ENCODE measurements at places on chromosomes 13 and 19.
A peak's percentile ranks its signal among the peaks of the same experiment; 100 is the strongest.

DNA sequence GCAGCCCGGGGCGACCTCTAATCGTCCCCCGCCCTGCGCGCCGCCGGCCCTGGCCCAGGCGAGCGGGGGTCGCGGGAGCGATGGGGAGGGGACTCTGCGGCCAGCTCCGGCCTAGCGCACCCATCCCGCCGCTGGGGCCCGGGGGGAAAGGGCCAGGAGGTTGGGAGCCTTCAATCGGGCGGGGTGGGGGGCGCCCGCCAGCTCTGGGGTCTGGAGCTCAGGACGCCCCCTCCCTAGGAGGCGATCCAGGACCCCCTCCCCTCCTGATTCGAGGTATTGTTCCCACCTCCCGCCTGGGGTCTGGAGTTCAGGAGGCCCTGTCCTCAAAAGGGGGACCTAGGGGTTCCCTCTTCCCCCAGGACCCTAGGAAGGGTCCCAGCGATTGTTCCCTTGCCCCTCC lies 430 bp downstream of the ZNF358 start:
- DNase-seq: no peak

DNA sequence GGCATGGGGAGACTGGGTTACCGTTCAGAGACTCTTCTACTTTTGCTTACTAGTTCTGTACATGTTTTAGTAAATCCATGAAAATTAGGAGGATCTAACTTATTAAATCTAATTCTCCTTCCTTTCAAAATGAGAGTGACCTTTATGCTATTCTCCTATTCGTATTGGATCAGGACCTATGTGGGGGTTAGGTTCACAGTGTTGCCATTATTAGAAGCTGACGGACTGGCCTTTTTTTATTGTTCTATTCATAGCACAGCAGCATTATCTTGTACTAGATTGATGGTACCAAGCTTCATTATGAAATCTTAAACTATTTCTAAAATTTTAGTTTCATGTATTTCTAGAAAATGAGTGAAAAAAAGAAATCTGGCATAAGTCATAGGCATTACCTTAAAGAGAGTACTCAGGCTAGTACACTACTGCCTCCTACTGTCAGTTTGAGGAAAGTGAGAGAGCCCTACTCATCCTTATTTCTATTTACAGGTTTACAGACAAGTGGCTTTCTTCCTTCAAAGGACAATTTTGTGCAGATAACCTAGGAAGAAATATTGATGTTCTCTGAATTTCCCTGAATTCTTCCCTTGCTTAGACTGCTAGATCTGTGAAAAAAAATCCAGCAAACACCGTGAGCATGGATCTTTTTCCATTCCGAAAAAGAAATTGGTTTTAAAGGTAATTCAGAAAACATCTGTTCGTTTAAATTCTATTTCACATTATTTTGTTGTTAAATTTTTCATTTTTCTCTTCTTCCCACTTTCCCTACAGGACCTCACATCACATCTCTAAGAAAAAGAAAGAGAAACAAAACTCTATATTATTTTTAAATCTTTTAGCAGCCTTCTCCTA lies 485.5 kb downstream of the DIAPH3 start:
- no peak for DNase-seq

GRCh38 chr13:48595431-48596429 lies 58.0 kb upstream of the CYSLTR2 start:
- peak; percentile 10 for DNase-seq

DNA sequence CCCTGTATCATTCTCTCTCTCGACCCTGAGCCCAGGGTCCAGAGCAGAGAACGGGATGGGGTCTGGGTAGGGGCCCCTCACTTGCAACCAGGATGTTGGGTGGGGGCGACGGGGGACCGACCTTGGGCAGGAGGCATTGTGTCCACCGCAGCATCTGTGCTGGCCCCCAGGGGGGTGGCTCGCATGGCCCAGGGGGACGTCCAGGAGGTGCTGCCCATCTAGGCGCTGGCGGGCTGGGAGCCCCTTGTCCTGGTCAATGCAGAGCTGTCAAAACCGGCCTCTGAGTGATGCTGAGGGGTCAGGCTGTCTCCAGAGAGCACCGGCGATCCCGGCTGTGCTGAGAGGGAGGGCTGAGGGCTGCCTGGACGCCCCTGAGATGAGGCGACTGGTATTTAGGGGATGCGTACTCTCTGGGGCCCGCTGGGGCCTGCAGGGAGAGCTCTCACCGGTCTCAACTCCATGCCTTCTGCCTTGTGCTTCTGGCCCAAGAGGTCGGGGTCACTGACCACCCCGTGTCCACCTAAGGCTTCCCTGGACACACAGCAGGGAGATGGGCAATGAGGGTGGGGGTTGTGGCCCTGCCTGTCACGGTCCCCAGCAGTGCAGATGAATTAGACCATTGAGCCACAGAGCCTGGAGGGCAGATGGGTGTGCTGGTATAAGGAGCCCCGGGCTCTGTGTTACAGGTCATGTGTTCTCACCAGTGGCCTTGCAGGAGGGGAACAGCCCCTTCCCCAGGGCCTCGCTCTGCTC lies 8.6 kb downstream of the RPS9 start:
- peak; percentile 40 for DNase-seq

DNA sequence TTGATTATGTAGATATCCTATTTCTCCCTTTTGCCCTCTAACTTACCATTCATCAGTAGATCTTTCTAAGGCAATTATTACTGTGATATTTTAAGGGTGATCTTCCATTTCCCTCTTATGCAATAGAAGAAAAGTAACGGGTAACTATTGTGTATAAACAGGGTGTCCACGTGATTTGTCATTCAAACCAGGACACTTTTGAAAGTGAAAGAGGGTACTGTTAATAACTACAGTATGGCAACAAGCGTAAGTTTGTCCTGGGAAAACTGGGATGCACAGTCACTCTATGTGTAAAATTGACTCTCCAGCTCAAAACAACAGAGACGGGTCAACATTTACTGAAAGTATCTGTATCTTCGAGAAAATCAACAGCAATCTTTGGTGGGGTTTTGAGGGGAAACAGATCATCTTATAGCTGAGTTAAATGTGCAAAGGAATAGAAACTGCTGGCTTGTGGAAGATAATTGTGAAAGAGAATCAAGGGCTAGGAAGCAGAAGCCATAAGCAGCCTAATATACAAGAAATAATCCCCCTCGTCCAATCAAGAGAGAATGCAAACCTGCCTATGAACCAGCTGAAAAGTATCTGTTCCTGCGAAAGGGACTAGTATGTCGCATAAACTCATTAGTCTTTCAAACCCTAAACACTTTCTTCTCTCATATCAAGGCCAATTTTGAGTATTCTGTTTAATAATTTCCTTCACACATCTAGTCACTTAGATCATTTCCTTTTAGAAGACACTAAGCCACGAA lies 126.7 kb downstream of the FOXO1 start:
- no peak for DNase-seq

- no peak for DNase-seq
Observed at GRCh38 chr13:24888291-24888931, 124.4 kb downstream of the RNF17 start.

- DNase-seq: no peak
Observed at GRCh38 chr19:55529636-55530234, 7.2 kb downstream of the SBK2 start.

- no peak for DNase-seq
Observed at GRCh38 chr19:7605490-7606222, 10.0 kb downstream of the CAMSAP3 start.

DNA sequence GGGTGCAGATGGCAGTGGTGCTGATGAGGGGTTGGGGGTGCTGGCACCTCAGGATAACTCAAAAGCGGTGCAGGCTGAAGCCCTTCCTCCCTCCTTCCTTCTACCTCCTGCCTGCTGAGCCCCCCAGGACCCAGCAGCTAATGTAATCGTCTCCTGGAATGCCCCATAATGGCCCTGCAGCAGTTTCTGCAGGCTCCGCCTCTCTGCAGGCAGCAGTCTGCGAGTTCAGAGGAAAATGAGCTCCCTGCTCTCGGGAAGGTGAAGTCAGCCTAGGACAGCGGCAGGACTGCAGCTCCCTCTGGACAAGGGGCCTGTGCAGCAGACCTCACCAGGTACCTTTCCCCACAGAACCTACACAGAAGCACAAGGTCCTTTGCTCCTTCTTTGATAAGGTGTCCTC lies 130.9 kb downstream of the ZDHHC20 start:
- DNase-seq: no peak

DNA sequence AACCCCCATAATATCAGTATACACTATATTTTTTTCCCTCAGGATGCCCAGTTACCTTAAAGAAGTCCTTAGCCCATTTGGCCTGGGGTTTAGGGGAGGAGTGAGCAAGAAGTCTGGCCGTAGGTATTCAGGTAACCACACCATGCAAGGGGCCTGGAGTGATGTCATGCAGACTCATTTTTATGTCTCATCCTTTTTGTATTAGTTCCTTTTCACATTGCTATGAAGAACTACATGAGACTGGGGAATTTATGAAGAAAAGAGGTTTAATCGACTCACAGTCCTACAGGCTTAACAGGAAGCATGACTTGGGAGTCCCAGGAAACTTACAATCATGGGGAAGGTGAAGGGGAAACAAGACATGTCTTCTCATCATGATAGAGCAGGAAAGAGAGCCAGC lies 12.2 kb downstream of the TPP2 start:
- DNase-seq: no peak

- DNase-seq: no peak
Observed at GRCh38 chr19:48874303-48875135, 2.3 kb downstream of the PPP1R15A start.

- no peak for DNase-seq
Observed at GRCh38 chr13:74153316-74153715, 19.1 kb upstream of the KLF12 start.

DNA sequence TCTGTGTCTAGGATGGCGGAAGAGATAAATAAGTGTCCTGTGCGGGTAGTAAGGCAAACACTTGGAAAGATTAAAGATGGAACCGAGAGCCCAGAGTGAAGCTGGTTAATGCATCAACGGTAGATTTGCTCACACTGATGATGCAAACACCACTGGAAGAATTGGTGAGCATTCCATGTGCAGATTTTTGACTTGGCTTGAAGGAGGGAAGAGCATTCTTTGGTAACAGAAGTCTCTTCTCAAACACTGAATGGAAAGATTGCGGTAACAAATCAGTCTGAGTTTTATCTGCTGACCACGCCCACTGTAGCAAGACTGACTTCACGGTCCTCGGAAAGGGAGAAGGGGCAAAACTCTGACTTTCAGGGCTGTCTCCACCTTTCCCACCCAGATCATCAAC lies 112.5 kb downstream of the COL4A1 start:
- DNase-seq: no peak

DNA sequence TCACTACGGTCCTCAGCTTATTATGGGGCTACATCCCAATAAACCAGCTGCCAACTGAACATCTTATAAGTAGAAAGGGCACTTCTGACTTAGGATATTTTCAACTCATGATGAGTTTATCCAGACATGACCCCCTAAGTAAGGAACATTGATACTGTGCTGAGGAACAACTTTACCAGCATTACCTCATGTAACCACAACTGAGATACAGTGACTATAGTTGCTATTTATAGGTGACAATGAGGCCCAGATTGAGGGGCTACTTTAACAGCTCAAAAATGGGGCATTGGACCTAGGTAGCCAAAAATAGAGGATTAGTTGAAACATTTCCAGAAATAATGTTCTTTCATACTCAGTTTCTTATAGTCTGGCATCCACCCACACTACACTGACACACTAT lies 26.8 kb downstream of the SKA3 start:
- DNase-seq: no peak

DNA sequence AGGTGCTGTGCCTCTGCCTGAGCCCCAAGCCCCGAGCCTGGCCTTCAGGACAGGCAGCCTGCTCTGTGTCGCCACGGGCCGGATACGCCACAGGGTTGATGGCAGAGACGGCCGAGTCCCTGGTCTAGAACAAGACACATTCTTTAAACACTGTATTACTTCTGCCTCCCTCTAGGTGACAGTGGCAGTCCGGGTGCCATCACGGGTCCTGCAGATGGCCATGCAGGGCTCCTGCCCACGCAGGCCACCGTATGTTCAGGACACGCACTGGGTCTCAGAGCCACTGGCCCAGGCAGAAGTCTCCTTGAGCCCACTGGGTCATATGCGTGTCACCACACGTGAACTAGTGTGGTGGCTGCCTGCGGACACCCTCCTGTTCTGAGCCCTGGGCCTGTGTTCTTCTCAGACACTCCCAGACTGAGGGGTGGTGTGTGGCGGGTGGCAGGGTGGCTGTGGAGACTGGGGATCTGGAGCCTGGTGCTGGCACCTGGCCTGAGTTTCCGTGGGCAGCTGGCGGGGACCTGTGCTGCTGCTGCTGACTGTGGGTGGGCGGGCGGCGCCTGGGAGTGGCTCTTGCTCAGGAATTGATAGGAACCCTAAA lies 4.4 kb downstream of the PLEKHJ1 start:
- DNase-seq: no peak

- DNase-seq: no peak
Observed at GRCh38 chr13:33392794-33393405, 107.3 kb upstream of the STARD13 start.

DNA sequence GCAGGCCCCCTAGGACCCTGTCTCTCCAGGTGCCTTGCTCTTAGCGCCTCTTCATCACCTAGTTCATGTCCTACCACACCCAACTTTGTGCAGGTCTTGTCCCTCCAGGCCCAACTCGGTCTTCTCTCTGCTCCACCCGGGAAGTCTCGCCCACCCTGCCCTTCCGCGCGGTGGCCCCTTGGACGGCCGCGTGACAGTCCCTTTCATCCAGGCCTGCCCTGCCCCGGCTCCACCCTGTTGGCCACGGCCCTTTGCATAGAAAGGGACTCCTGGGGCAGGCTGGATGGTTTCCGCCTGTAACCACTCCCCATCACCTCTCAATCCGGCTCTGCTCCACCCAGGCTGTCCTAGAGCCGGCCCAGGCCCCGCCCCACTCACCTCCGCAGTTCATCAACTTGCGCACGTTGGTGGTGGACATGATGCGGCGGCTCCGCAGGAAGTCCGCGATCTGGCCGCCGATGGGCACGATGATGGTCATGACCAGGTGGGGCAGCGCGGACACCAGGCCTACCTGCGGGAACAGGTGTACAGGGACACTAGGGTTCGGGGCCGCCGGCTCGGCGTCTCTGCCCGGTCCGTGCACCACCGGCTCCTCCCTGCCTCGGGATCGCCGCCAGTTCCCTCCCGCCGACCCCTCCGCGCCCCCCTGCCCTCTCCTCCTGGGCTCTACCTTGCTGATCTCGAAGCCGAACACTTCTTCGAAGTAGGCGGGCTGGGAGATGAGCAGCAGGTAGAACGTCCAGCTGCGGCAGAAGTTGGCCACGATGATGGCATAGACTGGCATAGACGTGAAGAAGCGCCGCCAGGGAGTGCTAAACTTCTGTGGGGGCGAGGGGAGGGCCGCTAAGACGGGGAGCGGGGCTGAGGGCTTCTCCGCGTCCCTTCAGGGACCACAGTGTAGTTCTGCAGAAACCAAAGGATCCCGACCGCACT lies 7.2 kb downstream of the GFY start:
- no peak for DNase-seq

- DNase-seq: peak; percentile 82
Observed at GRCh38 chr13:107867701-107868661, 347.4 kb downstream of the LIG4 start.

GRCh38 chr13:113141601-113141970 lies 16.9 kb upstream of the PROZ start:
- DNase-seq: no peak

GRCh38 chr13:113010510-113010865 lies 41.5 kb downstream of the MCF2L start:
- DNase-seq: no peak

DNA sequence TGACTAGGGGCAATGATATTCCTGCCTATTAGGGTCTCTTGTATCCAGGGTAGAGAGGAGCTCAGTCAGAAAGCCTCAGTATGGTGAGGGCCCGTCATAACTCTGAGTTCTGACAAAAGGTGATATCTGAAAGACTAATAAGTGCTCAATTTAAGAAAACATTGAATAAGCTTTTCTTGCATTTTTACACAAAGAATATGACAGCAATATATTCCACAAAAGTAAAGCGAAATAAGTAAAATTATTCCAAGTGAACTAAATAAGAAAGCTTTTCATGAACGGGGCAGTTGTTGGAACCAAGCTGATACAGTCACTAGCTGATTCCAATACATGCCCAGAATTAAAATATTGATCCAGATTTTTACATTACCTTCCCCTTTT lies 40.5 kb downstream of the CEACAM1 start:
- no peak for DNase-seq
